ENCODE measurements at places on chromosomes 2 and 18.

DNA sequence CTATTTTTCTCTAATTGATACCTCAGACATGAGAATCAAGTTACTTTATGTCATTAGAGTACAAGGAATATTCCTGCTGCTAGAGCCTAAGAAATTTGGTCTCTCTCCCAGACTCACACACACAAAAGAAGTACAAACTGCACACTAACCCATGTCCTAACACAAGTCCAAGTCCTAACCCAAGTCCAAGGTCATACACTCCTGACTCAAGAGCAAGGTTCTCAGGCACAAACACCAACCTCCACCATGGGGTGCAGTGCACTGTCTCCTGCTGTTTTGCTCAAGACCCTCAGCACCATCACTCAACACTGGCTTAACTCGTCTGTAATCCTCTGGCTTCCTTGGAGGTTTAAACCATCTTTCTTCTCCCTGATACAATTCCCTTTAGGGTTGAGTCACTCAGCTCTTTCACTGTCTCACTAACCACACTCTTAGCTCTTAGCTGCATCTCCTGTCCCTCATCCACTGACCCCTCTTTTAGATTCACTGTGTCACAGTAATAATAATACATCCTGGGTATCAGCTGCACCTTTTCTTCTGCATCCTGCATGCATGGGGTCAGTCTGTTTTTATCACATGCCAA, 129.8 kb downstream of the BCL2L11 start:
- DNase-seq, result no peak

GRCh38 chr2:101199251-101199791, 48.1 kb upstream of the TBC1D8 start:
- no peak for DNase-seq

GRCh38 chr2:152309352-152310214, 25.4 kb upstream of the FMNL2 start:
- DNase-seq, result no peak

DNA sequence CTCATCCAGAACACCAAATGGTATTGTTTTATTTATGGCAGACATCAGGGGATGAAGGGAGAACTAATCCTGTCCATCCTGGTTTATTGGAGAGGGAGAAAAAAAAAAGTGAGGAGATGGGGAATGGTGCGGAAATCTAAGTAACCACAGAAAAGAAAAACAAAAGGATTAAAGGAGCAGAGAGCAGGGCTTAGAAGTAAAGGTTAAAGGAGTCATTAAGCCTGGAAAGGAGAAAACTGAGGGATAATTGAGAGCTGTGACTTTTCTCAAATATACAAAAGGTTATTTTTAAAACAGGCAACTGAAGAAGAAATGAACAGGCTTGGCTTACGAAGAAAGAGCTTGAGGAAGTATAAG, 127.2 kb upstream of the PPP1CB start:
- no peak for DNase-seq

DNA sequence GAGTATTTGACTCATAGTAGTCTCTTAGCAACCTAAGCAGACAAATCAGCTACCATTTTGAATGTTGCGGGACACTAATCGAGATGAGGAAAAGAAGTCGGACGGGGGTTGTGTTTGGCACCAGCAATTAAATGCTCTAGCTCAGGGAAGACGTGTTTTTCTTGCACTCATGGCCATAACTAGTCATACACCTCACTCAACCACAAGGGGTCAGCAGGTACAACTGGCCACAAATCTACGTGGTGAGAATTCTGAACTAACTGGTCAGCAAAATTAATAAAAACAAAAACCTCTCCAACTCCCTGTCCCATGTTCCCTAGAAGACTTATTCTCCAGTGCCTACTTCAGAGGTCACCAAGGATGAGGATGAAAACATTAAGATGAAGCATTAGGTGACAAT, 1467.8 kb downstream of the DPP10 start:
- DNase-seq, result peak; percentile 31

DNA sequence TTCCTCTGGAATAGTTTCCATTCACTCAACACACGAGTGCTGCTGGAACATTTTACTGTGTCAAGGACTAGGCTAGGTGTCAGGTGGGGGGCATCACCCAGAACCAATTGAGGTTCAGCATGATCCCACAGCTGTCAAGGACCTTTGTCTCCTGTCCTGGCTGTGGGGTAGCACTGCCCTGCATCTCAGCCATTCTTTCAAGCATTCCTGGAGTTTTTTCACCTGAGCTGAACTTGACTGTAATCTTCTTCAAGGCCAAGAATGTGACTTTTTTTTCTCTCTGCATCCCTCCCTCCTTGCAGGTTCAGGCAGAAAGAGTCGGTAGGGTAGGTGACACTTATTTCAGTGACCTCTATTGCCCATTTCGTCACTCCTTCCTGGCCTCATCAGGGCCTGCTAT, 3.5 kb downstream of the MAPK4 start:
- no peak for DNase-seq

- peak; percentile 55 for DNase-seq
Observed at GRCh38 chr2:211035548-211036185, 479.3 kb downstream of the CPS1 start.

GRCh38 chr2:129912871-129913694, 66.4 kb upstream of the RAB6C start:
- no peak for DNase-seq

DNA sequence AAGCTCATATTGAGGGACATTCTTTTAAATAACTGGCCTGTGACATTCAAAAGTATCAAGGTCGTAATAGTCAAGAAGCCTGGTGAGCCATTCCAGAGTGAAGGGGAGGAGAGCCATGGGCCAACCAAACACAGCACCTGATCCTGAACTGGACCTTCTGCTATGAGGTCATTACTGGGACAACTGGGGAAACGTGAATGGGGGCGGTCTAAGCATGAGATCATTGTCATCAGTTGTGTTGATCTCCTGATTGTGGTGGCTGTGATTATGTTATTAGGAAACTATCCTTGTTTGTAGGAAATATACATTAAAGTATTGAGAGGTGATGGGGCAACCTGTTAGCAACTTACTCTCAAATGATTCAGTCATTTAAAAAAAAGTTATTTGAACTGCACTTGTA, 79.3 kb downstream of the FBXO15 start:
- DNase-seq, result no peak

DNA sequence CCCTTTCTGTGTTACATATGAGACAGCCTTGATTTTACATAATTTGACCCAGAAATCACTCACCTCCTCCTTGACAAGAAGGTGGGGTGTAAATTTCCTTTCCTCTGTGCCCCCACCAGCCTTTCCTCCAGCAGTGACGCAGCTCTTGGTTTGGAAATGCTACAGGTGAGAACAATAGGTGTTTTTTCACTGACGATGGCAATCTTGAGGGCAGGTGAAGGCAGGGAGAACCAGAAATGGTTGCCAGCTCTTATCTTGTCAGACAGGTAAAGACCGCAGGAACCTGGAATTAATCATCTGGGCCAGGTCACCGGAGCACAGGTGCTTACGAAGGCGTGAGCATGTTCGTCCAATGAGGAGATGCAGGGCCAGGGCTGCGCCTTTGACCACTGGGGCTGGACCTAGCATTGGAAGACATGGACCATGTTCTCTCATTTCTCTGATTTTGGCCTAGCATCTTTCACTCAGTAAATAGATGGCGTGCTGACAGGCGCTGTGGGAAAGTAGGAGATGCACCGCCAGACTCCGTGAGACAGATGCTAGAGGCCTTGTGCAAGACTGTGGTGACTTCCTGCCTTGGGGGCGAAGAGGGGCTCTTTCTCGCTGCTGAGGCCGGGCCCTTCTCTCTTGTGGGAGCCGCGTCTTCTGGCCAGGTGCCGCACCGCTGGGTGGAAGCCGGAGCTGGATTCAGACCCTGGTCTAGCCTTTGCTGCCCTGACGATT, 4.0 kb downstream of the CIDEA start:
- no peak for DNase-seq

DNA sequence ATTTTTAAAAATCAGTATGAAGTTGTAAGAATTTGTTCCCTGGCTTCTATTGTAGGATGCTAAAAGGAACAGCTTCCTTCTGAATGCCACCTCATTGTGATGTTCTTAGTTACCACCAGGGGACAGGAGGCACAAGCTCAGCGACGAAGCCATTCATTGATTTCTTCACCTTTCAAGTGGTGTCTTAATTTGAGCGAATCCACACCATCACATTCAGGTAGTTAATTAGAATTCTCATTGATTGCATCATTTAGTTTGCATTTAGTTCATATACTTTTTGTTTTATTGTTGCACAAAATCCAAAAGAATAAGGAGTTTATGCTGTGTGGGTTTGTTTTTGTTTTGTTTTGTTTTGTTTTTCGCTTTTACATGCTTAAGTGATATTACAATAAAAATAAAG, 23.1 kb downstream of the CYP27C1 start:
- no peak for DNase-seq

DNA sequence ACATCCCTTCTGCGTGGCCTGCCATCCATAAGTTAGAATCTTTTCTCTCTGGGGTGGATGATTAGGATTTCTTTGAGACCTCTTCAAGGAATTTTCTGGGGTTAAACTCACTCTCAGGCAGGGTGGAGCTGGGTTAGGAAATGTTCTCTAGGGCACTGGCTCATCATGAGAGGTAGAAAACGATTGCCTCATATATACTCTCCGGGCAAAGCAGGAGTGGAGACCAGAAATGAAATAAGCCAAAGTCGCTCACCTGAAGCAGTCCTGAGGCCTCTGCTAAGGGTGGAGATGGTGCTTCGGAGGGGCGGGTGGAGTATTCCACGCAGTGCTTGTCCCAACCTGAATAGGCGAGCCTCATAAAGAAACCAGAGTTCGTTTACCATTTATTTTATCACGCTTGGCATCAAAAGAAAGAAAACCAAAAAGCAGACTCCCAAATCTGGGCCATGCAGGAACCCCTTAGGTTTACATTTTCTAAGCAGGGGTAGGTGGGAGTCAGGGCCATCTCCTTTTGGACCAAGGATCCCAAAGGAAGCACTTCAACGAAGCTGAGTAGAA, 249.3 kb upstream of the MEIS1 start:
- DNase-seq, result no peak

GRCh38 chr2:37564356-37564755, 107.1 kb downstream of the CDC42EP3 start:
- DNase-seq, result no peak

DNA sequence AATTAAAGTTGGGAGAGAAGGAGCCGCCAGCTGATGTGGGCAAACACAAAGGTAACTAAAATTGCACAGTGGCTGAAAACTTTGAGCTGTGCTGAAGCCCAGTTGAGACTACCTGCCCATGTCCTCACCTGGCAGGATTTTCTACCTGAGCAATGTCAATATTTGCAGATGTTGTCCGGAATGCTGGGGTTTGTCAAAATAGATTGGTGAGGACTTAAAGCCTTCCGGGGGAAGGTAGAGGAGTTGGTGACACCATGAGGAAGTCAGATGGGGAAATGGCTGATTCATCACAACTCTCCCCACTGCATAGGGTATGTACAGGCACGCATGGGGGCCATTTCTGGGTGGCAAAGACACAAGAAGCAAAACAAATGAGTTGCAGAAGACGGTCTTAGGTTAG, 114.9 kb downstream of the ALK start:
- no peak for DNase-seq

DNA sequence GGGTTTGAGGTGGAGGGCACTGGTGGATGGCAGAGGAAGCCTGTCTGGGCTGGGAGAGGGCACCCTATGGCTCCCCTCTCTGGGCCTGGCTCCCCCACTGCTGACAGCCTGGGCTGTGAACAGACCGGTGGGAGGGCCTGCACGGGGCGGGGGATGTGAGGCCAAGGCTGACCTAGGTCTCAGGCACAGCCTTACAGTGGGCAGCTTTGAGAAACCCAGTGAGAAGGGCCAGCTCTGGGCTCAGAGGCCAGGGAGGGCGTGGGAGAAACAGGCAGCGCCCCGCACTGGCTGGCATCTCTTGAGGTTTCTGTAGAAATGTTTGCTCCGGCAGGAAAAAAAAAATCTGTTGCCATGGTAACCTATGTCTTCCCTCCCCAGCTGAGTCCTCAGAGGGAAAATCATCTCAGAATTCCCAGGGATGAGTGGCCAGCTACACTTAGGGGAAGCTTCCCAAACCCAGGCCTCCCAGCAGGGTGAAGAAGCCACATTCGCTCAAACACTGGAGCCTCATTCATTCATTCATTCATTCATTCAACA, 71.7 kb upstream of the TAF1B start:
- peak; percentile 73 for DNase-seq

GRCh38 chr18:62522178-62522503, 684 bp upstream of the ZCCHC2 start:
- DNase-seq, result peak; percentile 23

GRCh38 chr2:60555066-60555782, 1.8 kb upstream of the BCL11A start:
- DNase-seq, result peak; percentile 72

- no peak for DNase-seq
Observed at GRCh38 chr2:231362555-231363184, 32.8 kb upstream of the B3GNT7 start.

DNA sequence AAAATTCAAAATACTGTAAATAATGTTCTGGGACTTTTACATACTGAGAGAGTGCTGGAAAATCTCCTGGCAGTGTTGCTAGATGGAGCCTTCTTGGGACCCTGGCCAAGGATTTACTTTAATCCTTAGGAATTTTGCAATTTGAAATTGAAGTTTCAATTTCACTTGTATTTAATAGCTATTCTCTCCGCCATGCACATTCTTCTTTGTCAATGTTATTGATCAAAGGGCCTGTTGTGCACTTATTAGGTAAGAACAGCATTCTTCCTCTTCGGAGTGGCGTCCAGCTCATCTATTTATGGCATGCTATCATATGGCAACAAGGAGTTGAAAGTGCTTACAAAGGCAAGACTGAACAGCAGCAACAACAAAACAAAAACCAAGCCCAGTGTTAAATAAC, 40.1 kb upstream of the SOS1 start:
- no peak for DNase-seq

- DNase-seq, result no peak
Observed at GRCh38 chr2:17573085-17573803, 32.7 kb downstream of the VSNL1 start.

DNA sequence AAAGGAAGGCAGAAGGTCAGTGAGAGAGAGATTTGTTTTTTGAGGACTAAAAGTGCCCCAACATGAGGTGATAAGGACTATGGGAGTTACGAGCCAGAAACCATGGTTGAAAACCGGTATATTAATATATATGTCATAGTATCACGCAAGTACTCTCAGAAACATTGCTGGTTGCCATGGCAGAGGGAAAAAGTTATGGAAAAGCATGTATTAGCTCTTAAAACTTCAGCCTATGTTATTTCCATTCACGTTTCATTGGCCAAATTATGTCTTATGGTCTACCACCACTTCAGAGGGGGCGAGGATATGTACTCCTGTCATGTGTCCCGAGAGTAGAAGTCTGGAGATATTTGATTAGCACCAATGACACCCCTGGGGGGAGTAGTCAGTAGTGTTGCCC, 125.9 kb downstream of the LTBP1 start:
- no peak for DNase-seq

DNA sequence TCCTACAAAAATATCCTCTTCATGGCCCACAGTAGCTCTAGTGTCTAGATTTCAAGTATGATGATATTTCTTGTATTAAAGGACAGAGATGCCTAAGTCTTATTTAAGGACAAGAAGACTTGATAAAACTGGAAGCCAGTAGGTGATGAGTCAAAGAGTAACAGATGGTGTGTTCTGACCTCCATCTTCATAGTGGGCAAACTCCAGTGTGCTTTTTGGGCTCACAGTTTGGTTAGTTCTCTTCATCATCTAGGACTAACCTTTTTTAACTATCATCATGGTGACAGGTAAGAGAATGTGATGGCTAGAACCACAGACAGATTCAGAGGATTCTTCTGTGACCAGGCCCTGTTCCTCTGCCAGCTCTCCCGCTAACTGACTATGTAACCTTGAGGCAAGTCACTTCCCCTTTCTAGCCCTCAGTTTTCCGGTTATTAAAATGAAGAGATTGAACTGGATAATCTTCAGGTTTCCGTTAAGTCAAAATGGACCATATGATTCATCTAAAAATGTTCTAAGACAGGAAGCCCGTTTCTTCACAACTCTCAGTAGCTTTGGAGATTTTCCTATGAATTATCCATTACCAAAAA, 140.3 kb upstream of the RASGRP3 start:
- no peak for DNase-seq

Data from ACHN (cell line).